ENCODE measurements at places on chromosomes 12 and 14.

GRCh38 chr12:113805673-113806072 lies 160.5 kb downstream of the RBM19 start:
- DNase-seq: no peak

- no peak for DNase-seq
Observed at GRCh38 chr14:87171141-87171540, 821.8 kb downstream of the GALC start.

DNA sequence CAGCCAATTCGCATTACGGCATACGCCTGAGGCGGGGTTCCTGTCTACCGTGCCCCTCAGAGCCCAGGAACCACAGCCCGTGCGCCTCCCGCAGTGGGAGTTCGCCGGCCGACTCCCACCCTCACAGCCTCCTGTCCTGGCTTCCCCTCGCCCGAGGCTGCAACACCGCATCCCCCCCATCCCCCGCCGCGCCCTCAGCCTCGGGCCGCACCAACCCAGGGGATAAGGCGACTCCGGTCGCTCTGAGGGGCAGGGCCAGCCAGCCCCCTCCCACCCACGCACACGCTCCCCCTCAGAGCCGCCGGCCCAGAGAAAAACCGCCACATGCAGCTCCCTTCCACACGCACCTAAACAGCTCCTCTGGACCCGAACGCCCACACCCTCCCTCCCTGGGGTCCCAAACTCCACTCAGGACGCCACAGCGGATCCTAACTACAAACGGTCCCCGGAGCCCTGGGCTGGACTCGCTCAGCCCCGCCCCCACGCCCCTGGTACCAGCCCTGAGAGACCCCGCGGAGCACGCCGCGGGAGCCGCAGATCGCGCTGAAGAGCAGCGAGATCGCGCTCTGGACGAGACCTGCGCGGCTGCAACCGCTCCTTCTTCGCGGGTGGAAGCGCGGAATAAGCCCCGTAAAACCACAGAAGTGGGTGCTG lies at the start of gene C14orf39:
C14orf39 (minus strand) TSS at position 466 of the 654 bp plus-strand sequence. CDS start 985 bp downstream, outside the sequence.
- DNase-seq: no peak

DNA sequence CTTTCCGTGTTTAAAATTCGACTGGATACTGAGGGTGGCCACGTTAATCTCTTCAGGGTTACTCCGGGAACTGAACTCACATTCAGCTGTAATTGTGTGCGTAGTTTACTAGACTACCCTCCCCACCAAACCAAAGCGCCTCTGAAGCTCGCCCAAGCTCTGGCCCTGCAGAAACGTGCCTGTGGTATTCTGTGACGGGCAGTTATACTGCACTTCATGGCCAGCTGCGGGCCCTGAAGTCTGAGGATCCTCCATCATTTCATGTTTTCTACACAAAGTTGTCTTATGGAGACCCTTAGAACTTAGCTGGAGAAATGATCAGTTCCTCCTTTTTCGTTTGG lies 688 bp downstream of the ZNF26 start:
- DNase-seq: no peak

- DNase-seq: no peak
Observed at GRCh38 chr14:105929327-105930081, 403.1 kb downstream of the TMEM121 start.

DNA sequence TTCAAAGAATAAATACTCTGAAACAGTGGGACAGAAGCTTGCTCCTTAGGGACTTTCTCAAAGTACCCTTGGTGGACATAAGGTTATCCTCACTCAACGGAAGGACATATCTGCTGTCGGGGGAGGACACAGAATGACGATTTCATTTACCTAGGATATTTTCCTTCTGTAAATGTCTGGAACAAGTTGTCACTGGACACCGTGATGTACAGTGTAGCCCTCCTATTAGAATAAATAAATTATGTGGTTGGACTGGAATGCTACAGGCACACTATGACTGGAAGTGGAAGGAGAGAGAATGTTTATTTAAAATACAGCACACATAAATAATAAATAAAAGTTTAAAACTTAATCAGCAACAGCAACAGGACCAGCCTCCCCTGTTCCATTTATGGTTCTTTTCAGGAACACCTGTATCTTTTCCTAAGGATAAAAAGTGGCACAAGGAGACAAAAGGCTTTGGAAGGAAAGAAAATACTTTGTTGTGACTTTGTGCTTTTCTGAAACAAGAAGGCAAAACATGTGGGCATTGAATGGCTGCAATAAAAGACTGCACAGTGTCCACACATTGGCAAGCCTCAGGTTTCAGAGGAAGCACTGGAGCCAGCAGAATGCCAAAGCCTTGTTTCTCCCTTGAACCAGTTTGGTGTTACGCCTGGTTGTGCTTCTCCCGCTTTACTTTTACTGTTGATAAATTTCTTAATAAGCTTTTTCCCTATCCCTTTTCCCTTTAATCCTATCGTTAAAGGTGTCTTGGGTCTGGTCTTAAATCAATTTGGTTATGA lies 36.8 kb downstream of the FGD4 start:
- DNase-seq: no peak

GRCh38 chr12:27808841-27809240 lies 28.8 kb upstream of the MANSC4 start:
- DNase-seq: no peak

Data from CD4-positive, alpha-beta T cell treated with Interferon alpha-2 for 1 hour (primary cell).